Endothelial cell (in vitro differentiated cells): ENCODE measurements at places on chromosomes 7 and 10. TPM values are rescaled to one million over a fixed set of nuclear protein-coding genes. Genes with fewer than 3 reads are reported as not detected.

GRCh38 chr7:105664816-105665525 is 83.7 kb upstream of the EFCAB10 start:
- DNase-seq: no peak

GRCh38 chr10:92464364-92464763 is 109.5 kb downstream of the IDE start:
- no peak for DNase-seq

GRCh38 chr7:54180796-54181195 is 361.4 kb upstream of the VSTM2A start:
- no peak for DNase-seq

Gene ABI1
- 67.5 TPM for total RNA-seq

Gene DPYSL4
- 15.0 TPM for total RNA-seq

Gene GIMAP1
- total RNA-seq: 3.6 TPM

GRCh38 chr10:79941146-79941545 is 7.8 kb downstream of the SFTPD start:
- no peak for DNase-seq
